ENCODE measurements at places on chromosomes 1 and 21.

DNA sequence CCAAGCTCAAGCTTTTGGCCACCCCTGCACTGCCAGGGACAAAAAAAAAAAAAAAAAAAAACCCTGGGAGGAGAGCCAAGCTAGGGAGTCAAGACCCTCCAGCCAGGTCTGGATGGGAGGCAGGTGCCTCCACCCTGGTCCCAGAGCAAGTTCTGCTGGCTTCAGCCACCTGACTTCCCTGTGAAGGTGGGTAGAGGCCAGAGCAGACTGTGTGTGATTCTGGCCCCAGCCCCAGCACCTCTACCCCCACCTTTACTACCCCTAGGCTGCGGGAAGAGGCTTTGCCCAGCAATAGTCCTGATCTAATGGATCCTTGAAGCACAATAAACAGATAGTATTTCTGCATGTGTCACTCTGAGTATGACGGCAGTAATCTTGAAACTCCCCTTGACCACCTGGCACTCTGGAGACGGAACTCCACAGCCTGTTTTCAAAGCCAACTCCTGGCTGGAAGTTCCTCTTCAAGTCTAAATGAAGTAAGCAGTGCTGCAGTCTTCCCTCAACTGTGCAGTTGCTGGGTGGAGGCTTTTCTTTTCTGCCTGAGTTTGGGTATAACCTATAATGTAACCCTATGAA lies 9.8 kb downstream of the PDZK1IP1 start:
- no peak for DNase-seq

DNA sequence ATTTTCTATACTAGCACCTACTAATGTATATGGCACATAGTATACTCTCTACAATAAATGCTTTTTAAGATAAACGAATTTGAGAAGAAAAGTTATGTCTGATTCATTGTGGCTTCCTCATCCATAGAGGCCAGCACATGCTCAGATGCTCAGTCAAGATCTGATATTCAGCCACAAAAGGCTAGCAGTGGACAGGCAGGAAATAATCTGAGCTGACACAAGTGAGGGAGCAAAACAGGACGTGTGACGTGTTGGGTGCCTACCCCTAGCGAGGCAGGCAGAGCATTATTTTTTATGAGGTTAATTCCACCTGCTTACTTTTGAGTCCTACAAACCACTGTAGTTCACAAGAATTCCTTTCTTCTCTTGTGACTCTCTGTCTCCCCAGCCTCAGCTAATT lies 550.9 kb downstream of the SMYD3 start:
- no peak for DNase-seq

DNA sequence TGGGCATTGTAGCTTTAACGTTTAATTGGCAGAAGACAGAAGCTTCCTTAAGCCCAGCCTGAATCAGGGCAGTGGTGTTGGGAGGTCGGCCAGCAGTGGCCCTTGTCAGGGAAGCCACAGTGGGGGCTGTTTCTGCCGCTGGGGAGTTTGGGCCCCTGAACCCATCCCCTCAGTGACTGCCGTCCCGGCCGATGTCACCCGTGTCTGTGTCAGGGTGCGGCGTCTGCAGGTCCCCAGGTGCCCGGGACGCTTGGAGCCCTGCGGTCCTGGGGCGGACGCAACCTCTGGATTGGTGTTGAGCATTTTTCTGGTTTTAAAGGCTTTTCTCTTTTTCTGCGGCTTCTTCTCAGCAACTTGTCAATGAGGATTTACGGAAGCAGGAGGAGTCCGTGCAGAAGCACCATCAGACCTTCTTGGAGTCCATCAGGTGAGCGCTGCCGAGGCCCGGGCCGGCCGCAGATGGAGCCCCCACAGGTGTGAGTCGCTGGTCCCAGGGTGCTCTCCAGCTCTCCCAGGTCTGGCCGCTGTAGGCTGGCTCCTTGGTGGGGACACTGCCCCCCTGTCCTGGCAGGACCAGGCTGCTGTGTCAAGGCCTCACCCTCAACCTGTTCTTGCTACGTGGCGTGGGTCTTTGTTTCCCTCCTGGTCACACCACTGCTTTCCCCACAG lies 2.3 kb downstream of the ATAD3C start:
- DNase-seq, result no peak

- DNase-seq, result no peak
These were observed 11.8 kb downstream of the NFYC start for GRCh38 chr1:40703316-40703715.

DNA sequence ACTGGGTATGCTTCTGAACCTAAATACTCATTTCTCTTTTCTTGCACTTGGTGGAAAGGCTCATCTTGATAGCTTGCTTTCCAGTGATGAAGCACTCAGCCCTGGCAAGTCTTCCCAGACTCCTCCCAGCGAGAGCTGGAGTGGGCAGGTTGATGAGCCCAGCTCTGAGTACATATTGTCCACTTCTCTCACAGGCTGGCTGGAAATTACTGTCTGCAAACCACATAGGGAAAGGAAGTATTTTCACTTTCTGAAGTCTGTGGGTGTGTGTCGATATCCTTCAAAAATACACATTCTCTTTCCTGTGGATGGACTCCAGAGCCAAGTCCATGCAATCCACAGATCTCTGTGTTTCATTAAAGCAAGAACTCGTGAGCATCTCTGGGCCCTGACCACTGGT lies 38.7 kb upstream of the CNTN2 start:
- no peak for DNase-seq

GRCh38 chr1:94940738-94941137 lies 13.8 kb upstream of the CNN3 start:
- no peak for DNase-seq

- DNase-seq, result no peak
These were observed 40.7 kb upstream of the CD34 start for GRCh38 chr1:207951652-207952051.

DNA sequence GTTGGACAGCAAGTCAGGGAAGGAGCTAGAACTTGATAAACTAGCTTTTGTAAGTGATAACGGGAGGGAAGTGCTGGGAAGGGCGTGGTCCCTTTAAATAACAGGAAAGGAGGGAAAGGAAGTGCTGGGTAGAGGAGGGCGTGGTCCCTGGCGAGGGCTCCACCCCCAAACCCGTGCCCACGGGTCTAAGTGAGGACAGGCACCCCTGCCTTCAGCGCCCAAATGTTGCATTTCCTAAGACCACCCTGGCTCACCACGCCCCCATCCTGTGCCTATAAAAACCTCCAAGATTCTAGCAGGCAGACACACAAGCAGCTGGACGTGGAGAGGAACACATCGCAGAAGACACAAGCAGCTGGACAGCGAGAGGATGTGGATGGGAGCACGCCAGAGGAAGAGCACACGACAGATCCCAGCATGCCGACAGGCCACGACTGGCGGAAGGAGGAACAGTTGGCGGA lies 58.5 kb downstream of the PALMD start:
- DNase-seq, result no peak

GRCh38 chr1:37169743-37170275 lies 135.5 kb upstream of the GRIK3 start:
- DNase-seq, result no peak

GRCh38 chr1:200674838-200675587 lies 5.3 kb upstream of the DDX59 start:
- no peak for DNase-seq

DNA sequence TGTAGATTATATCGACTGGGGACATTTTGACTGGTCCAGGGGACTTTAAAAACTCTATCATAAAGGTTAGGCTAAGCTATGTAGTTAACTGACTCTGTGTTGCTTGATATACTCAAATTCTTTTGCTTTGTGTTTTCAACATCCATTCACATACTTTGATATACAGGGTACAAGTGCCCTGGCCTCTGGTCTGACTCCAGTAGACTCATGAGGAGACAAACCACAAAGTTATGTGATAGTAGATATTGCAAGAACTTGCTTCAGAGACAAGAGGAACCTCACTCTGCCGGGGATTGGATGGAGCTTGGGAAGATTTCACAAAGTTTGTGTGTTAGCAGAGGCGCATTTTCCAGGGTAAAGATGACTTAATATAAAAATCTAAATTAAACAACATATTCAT lies 1.3 kb downstream of the GORAB start:
- DNase-seq, result no peak

GRCh38 chr1:186700722-186701121 lies 20.5 kb upstream of the PTGS2 start:
- no peak for DNase-seq

- DNase-seq, result no peak
These were observed 37.0 kb downstream of the ZNF281 start for GRCh38 chr1:200372885-200373181.

DNA sequence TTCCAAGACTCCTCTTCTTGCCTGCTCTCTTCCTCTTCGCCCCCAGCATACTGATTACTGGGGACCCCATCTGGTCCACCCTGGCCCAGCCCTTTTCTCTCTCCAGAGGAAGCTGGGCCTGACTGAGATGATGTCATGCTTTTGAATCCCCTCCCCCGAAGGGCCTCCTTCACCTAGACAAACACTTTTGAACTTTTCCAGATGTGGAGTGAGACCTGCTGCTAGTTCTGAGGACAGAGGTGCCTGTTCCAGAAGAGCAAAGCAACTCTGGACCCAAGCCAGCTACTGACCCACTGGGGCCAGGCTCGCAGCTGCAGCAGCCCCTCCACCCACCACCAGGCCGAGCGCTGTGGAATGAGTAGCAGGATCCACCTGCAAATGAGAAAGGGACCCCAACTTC lies 8.4 kb downstream of the CD34 start:
- DNase-seq, result no peak

DNA sequence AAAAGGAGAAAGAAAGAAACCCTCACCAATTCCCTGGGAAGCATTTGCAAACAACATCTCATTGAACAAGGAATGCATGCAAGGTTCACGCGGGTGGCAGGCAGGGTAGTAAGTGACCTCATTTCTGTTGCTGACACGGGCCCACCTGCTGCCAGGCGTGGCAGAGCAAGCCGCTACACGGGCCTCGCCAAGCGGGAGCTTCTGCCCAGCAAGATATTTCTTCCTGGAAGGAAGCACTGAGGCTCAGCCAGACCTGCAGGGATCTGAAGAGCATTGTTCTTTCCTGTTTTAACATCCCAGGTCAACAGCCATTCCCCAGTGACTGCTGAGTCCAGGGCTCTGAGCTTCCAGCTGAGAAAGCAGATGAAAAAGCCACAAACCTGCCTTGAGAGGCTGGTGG lies 91.9 kb upstream of the IGSF21 start:
- no peak for DNase-seq

GRCh38 chr1:204128964-204129896 lies 22.6 kb downstream of the ETNK2 start:
- DNase-seq, result peak; percentile 22

DNA sequence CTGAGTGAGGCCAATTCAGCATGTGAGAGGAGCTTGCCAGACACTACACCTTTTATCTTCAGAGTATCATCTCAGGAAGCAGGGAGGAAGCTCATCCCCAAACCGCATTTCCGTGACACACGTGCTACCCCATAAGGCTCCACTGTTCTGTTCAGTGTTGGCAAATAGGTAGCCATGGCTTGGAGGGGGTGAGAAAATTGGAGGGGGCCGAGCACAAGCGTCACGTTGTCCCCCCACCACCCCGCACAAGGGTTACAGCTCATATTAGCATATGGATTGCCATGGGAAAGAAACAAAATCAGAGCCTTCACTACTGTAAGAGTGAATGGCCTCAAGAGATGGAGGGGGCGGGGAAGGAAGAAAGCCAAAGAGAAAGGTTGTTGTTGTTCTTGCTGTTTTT lies 46.7 kb downstream of the OLIG1 start:
- no peak for DNase-seq

DNA sequence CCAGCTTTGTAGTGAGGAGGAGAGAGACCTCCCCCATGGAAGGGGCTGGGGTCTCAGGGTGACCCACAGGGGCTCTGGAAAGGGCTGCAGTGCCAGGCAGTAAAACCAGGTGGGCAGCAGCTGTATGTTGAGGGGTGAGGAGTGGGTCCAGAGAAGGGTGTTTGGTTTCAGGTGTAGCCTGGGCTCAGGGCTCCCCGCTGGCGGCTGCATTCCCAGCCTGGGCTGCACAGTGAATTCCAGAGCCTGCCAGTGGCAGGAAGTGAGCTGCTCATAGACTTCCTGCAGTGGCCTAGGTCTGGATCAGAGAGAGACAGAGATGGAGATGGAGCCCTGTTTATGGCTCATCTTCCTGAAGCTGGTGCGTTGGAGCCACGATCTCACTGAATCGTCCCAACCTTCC lies 356.4 kb downstream of the PTPRU start:
- DNase-seq, result no peak

DNA sequence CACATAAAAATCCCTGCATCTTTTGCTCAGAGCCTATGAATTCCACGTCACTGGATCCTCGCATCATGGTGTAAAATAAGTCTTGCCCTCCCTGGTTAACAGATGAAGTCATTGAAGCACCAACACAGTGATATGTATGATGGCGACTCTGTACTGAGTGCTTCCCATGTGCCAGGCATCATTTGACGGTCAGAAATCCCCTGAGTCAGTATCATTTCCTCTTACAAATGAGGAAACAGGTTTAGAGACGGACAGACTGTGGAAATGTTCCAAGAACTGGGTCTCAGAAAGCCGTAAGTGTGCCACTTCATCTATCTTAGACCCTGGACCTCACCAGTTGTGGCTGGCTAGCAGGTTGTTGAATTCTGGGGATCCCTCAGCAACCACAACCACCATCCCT lies 5.1 kb upstream of the OLFML2B start:
- no peak for DNase-seq

- DNase-seq, result no peak
These were observed 181.5 kb upstream of the HMGB4 start for GRCh38 chr1:33682371-33682770.

DNA sequence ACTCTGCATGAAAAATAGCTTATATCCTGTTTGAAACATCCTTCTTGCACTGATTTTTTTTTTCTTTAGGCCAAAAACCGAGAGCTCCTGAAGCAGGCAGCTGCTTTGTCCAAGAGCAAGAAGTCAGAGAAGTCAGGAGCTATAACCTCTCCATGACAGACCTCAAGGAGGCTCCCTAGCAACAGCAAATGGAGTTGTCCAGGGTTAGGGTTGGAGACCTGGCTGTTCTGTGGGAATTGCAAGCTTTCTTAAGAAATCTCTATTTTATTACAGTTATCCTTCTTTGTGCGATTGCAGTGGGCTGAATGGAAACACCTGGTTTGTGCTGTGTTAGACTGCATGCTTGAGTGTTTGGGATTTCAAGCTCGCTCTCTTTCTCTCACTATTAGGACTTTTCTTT lies 12.6 kb upstream of the STX12 start:
- no peak for DNase-seq

DNA sequence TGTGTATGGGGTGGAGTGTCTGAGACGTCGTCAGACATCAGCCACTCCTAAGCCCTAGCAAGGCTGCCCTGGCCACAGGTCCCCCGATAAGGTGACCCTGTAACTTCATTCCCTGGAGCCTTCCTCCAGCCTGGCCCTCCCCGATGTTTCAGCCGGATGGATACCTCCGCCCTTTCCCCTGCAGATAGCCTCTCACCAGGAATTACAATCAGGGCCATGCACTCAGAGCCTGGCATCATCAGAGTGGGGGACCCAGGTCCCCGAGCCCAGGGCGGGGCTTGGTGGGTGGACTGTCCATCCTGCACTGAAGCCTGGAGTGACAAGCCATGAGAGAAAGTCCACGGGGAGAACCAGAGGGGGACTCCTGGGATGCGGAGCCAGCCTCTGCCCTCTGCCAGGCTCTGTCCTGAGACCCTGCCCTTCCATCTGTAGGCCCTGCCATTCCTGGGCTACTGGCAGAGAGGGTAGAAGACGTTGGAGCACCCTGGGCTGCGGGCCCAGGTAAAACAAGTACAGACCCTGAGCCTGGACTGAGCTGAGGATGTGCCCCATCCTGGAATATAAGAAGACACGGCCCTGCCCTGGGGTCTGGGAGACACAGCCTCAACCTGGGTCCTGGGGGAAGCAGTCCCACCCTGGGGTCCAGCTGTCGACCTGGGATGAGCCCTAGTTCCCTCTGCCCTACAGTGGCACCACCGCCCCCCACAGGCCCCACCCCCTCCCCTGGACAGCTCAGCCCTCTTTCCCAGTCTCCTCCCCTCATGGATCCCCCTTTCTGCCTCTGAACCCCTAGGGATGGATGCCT lies 16.8 kb upstream of the ARF1 start:
- no peak for DNase-seq

Measured in stimulated activated CD8-positive, alpha-beta memory T cell treated with anti-CD3 and anti-CD28 coated beads, Interleukin-2, amount 100 ng/mL, for 1 hour (primary cell).